ENCODE measurements at places on chromosomes 7 and 10.

GRCh38 chr7:76260171-76260703 lies 42.2 kb upstream of the HSPB1 start:
- no peak for DNase-seq

DNA sequence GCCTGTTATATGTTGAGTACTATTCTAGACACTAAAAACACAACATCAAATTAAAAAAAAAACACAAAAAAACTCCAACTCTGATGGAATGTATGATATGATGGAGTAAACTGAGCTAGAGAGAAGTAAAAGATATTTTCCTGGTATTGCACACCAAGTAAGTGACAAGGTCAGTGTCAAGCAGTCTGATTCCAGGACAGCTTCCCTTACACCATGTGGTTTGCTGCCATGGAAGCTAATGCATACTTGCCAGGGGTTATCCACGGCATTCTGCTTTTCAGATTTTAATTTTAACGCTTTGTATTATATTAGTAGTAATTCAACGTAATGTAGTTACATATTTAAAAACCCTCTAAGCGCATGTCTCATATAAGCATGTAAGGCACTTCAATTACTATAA lies 48.4 kb downstream of the CACNA2D1 start:
- no peak for DNase-seq

- DNase-seq, result no peak
Measured at GRCh38 chr10:113313048-113313602, 239.7 kb upstream of the HABP2 start.

- DNase-seq, result no peak
Measured at GRCh38 chr7:108430664-108431063, 25.6 kb downstream of the NRCAM start.

DNA sequence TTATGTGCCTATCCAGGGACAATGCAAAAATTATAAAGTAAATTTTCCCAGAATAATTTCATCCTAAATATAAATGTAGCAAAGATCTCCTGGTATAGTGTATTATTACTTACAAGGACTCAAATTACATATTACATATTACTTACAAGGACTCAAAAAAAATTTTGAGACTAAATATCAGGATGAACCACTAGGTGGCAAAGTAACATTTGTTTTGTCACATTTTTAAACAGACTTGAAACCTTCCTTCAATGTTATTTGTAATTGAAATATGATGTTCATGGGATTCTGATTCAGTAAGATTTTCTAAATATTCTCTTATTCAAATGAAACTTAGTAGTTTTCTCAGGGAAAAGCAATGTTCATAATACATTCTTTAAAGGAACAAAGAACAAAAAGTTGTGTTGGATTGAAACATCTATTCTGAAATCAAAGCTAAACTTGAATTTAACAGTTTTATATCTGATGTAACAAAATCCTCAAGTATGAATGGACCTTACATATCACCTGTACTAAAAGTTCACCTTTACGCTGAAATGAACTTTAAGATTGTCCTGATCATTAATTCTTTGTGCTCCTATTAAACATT lies 74.3 kb upstream of the GNAI1 start:
- DNase-seq, result peak; percentile 32

DNA sequence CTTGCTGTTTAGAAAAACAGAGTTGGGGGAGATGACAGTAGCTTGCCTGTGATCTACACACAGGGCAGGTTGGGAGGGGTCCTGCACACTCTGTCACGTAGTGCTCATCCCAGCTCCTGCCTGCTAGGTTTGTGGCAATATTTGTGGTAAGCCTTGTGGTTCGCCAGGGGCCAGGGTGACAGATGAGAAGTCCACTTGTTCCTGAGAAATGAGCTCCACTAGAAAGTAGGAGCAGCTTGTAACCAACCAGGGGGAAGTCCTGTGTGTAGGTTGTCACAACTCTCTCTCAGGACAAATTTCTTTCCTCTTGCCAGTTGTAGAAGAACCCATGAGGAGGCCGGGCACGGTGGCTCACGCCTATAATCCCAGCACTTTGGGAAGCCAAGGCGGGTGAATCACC lies 147.0 kb downstream of the TCF7L2 start:
- no peak for DNase-seq

- no peak for DNase-seq
Measured at GRCh38 chr10:89915021-89915420, 213.6 kb downstream of the KIF20B start.

DNA sequence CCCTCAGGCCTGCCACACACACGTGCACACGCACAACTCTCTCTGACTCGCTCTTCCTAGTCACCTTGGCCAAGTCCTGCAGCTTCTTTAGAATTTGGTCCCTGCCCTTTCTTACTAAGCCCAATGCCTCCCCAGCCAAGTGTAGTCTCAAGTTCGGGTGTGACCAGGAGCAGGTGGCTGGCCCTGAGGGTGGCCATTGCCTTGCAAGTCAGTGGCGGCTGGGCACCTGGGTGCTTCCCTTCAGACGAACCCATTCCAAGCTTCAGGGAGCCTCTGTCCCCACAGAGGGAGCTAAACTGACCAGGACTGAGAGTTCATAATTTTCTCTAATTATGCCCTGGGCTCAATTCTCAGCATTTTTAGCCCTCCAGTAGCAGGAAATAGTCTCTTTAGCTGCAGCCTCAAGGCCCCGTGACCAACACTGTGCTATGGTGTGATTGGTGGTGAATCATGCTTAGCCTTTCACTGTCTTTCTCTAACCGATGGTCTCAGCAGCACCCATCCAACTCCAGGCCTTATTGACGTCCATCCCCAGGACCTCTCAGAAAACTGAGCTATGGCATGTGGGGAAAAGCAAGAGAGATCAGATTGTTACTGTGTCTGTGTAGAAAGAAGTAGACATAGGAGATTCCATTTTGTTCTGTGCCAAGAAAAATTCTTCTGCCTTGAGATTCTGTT lies 34.7 kb upstream of the FXYD4 start:
- DNase-seq, result no peak

- DNase-seq, result no peak
Measured at GRCh38 chr7:117077658-117078057, 124.4 kb downstream of the ST7 start.

- DNase-seq, result no peak
Measured at GRCh38 chr10:78623578-78624215, 445.1 kb upstream of the ZMIZ1 start.

- no peak for DNase-seq
Measured at GRCh38 chr7:120054376-120055100, 218.4 kb upstream of the KCND2 start.

- no peak for DNase-seq
Measured at GRCh38 chr10:28905371-28905770, 228.1 kb downstream of the BAMBI start.

- no peak for DNase-seq
Measured at GRCh38 chr10:46530249-46531186, 25.9 kb downstream of the GPRIN2 start.

- no peak for DNase-seq
Measured at GRCh38 chr7:10798044-10798443, 175.6 kb upstream of the PHF14 start.

GRCh38 chr7:73438547-73439409 lies 5.2 kb downstream of the FZD9 start:
- no peak for DNase-seq

DNA sequence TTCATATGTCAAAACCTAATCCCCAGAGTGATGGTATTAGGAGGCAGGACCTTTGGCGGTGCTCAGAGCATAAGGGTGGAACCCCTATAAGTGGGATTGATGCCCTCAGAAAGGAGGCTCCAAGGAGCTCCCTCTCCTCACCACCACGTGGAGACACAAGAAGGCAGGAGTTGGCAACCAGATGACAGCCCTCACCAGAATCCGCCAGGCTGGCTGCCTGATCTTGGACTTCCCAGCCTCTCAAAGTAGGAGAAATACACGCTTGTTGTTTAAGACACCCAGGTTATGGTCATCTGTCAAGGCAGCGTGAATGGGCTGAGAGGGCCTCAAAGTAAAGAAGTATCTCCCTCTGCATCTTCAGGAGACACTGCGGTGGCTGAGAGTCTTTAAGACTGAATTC lies 187.7 kb downstream of the TNS3 start:
- no peak for DNase-seq

- DNase-seq, result no peak
Measured at GRCh38 chr10:91607646-91608403, 25.0 kb downstream of the PPP1R3C start.

- no peak for DNase-seq
Measured at GRCh38 chr10:129870474-129870757, 93.7 kb downstream of the EBF3 start.

DNA sequence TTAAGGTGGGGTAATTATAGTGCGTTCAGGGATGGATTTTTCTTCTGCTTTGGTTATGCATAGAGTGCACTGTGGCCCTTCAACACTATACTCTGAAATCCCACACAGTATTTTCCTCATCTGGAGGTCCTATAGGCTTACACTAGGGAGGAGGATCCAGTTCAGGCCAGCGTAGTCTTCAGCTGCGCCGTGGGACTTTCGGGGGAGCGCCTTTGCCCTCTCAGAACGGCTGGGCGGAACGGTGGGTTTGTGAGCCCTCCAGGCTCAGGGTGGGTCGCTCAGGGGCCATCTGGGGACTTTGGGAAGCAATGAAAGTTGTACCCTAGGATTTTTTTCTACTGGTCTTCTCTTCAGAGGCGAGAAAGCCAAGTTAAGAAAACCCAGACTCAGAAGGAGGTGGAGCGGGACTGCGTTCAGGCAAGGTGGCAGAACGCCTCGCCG lies 652 bp upstream of the VPS26A start:
- no peak for DNase-seq

DNA sequence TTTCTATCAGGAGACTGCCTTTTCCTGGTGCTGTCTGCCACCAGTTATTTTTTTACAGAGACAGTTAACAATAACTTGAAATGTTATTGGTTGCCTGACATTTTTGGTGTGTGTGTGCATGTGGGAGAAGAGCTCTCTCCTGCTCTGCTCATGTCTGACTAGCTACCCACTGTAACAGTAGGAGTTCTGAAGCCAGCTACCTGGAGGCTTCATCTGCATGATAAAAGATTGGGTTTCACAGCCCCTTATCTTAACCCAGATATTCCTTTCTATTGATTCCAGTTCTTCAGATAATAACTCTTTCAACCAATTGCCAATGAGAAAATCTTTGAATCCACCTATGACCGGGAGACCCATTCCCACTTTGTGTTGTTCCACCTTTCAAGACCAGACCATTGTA lies 237.4 kb upstream of the PPP1R3A start:
- no peak for DNase-seq

GRCh38 chr7:84589012-84589411 lies 394.4 kb upstream of the SEMA3A start:
- DNase-seq, result no peak

DNA sequence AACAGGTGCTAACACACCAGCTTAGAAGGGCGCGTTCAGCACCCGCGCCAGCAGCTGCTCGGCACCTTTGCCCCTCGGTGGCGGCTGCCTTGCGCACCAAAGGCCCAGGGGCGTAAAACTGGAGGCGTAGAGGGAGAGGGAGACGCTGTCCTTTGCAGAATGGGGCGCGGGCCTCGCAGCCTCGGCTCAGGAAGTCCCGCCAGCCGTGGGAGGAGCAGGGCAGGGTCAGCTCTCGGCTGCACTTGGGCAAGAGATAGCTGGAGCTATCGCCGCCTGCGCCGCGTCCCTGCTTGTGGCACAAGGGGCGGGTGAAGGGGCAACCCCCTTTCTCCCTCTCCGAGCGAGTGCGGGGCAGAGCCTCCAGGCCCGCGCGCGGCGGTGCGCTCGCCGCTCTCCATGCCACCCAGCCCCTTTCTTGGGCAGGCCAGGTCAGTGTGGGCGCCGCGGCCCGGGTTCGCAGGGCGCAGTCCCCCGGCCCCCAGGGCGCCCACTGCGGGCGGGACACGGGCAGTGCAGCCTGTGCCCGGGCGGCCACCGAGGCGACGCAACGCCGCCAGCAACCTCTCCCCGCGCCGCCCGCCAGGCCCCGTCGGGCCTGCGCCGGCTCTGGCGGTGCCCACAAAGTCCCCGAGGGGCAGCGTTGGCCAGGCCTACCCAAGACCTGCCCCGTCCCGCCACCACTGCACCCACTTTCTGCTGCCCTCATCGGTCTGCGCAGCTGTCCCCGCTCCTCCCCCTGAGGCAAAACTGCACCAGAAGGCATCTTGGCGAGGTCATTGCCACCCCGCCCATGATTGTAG lies 4.1 kb downstream of the NEUROD6 start:
- no peak for DNase-seq
